Retinal pigment epithelial cell (primary cell): ENCODE measurements at places on chromosomes 7 and 10.

DNA sequence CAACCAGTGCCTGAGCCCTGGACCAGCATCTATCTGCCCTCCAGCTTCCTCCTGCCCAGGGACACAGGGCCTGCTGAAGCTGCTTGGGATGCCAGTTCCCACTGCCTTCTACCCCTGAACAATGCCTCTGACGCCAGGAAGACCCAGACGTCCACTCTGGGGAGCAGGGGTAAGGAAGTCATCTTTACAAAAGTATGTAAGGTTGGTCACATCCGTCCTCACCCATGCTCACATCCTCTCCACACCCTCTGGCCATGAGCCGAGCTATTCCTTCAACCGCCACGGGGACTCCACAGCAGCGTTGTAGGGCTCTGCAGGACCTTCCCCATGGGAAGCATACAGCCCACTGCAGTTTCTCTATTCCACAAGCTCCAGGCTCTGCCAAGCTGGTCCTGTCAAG lies 58.5 kb downstream of the CLRN3 start:
- DNase-seq: no peak

DNA sequence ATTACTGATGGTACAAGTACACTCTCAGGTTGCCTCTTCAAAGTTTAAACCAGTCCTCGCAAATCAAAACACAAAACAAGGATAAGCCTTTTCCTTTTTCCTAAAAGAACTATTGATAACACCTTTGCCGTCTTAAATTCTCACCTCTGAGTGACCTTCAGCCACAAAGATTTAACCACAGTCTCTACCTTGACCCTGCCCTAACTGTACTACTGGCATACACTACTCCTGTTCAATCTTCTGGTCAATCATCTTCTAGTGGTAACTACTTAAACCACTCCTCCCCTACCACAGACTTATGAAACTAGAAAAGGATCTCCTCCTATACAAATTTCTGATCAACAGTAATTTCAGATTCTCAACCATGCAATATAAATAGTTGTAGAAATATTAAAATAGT lies 15.1 kb downstream of the UPF2 start:
- DNase-seq: no peak

GRCh38 chr7:16590424-16590823 lies 55.1 kb downstream of the ANKMY2 start:
- DNase-seq: no peak

DNA sequence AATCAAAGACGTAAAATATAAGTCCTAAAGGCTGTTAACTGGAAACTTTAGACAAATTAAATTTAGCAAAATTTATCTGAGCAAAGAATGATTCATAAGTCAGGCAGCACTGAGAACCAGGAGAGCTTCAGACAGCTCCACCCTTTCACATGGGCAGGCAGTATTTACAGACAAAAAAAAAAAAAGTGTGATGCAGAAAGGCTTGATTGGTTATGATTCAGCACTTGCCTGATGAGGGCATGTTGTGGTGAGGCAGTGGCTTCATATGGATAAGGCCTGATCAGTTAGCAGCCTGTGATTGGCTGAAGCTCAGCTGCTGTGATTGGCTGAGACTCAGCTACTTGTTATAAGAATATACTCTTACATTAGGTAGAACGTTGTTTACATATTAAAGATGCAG lies 495.4 kb upstream of the POM121L12 start:
- DNase-seq: no peak

GRCh38 chr7:1994931-1995330 lies 237.8 kb downstream of the MAD1L1 start:
- no peak for DNase-seq

- no peak for DNase-seq
Observed at GRCh38 chr7:139246905-139247304, 15.9 kb downstream of the UBN2 start.

DNA sequence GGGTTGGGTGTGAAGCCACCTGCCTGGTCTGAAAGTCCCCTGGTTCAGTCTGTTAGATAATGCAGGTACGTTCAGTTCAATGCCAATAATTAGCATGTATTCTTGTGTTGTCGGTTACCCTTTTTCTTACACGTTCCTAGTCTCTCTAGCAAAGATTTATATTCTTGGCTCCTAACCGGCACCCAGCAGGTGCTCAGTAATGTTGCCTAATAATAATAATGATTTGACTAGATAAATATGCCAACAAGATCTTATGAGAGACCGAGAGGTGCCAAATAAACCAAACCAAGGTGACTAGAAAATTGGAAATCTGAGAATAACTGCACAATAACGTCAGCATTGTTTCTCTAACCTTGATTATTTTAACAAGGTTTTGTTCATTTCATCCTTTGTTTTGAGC lies 1.1 kb upstream of the SMIM30 start:
- DNase-seq: no peak

DNA sequence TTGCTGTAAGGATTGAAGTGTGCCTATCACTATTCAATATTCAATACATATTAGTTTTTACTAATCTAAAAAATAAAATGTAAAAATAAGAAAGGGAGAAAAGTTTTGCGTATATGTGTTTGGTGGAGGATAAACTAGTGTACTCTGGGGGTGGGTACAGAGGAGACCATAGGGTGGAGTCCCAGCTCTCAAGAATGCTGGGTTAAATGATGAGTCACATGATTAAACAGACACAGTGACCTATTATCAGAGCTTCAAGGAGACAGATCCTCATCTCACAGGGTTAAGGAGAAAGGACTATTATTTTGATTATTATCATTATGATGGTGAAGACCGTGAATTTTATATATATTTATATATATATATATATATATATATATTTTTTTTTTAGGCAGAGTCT lies 77.5 kb downstream of the AFAP1L2 start:
- DNase-seq: no peak

- DNase-seq: no peak
Observed at GRCh38 chr10:100688201-100688600, 57.2 kb upstream of the PAX2 start.

DNA sequence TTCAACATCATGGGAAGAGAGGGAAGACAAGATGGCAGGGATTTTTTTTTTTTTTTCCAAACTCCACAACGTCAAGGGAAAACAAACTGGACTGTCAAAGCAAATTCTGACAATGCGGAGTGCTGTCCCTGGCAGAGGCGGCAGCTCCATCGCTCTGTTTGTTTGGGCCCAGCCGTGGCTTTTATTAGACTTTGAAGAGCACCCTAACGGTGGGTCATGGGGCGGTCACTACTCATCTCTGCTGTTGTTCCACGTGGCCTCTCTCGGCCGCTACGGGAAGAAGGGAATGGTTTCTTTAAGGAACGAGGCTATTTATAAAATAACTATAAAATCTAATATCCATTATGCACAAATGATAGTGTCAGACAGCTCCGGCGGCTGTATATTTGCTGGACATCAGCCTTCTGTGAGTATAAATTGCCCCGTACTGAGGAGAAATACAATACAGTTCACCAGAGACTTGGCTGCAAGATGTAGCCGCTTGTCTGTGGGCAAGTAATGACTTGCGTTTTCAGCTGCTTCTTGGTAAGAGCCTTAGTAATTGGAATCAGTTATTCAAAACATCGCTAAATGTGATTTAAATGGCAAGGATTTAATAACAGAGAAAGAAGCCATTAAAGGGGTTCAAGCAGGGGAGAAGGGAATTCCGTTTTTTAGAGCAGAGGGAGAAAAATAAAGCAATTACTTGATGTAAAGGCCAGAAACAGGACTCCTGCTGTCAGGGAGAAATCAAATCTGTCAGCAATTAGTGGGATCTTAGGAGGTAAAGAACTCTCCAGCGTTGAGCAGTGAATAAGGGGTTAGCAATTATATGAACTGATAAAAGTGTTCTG lies 61.7 kb upstream of the RAB11FIP2 start:
- no peak for DNase-seq

DNA sequence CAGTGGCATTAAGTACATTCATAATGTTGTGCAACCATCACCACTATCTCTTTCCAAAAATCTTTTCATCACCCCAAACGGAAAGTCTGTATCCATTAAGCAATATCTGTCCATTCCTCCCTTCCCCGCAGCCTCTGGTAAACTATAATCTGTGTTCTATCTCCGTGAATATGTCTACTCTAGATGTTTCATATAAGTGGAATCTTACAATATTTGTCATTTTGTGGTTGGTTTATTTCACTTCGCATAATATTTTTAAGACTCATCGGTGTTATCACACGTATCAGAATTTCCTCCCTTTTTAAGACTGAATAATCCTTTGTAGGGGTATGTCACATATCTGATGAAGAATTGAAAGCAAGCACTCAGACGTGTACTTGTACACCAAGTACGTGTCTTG lies 86.0 kb upstream of the FGFR2 start:
- DNase-seq: no peak

GRCh38 chr7:105830405-105831301 lies 45.7 kb downstream of the ATXN7L1 start:
- peak; percentile 76 for DNase-seq

GRCh38 chr7:140674899-140675701 lies 2.4 kb downstream of the ADCK2 start:
- DNase-seq: no peak

- DNase-seq: no peak
Observed at GRCh38 chr7:2539031-2539911, 16.1 kb downstream of the BRAT1 start.

- no peak for DNase-seq
Observed at GRCh38 chr7:103811997-103812396, 177.5 kb downstream of the RELN start.

- no peak for DNase-seq
Observed at GRCh38 chr7:47299496-47299895, 282.4 kb downstream of the TNS3 start.
